Activated CD8-positive, alpha-beta memory T cell treated with anti-CD3 and anti-CD28 coated beads for 4 hours (primary cell): ENCODE measurements at places on chromosomes 5 and 9.

- no peak for DNase-seq
Observed at GRCh38 chr9:111484572-111484894, 350 bp upstream of the ECPAS start.

GRCh38 chr5:160978944-160979343, 126.9 kb upstream of the ATP10B start:
- no peak for DNase-seq

DNA sequence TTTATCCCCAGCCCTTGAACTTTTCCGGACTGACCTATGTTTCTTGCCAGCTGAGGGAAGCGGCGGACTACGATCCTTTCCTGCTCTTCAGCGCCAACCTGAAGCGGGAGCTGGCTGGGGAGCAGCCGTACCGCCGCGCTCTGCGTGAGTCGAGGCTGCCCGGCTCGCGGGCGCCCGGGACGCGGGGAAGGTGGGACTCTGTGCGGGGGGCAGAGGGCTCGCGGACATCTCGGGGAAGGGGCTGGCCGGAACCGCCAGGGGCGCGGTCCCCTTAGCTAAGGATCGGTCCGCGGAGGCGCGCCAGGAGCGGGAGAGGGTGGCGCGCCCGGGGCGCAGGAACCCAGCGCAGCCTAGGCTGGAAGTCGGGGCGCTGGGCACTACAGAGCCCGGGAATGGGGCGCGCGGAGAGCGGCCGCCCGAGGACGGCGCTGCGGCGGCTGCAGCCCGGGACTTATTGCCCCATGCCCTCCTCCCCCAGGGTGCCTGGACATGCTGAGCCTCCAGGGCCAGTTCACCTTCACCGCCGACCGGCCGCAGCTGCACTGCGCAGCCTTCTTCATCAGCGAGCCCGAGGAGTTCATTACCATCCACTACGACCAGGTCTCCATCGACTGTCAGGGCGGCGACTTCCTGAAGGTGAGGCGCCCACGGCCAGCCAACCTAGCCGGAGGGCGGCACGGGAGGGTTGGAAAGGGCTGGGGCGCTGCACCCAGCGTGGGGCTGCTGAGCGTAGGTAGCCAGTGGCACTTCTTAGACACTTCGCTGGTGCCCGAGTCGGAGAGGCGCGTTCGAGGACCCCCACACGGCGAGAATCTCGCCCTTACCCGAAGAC, 922 bp downstream of the CRHBP start:
- no peak for DNase-seq

- no peak for DNase-seq
Observed at GRCh38 chr9:111945216-111945615, 48.6 kb downstream of the UGCG start.

DNA sequence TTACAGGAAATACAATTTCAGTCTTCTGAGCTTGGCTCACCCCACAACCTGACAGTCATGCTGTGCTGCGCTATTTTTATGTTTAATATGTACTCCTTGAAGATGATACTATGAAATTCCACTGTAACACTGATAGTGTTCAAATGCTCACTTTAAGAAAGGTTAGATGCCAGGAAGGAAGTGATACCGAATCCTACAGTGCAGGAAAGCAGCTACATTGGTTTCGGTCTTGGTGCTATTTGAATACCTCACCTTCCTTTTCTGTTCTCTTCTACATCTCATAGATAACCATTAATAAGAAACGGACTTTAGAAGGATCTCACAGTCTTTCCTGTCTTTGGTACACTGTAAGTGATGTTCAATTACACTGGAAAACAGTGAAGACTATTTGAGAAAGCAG, 117.6 kb downstream of the SEMA5A start:
- DNase-seq: no peak

GRCh38 chr9:116694785-116695291, 7.7 kb downstream of the TRIM32 start:
- DNase-seq: no peak

GRCh38 chr5:174101195-174101730, 55.8 kb downstream of the NSG2 start:
- DNase-seq: no peak

- no peak for DNase-seq
Observed at GRCh38 chr5:56490971-56491468, 257.9 kb upstream of the ANKRD55 start.
